ENCODE measurements at places on chromosomes 1 and 21.

GRCh38 chr1:21368515-21369289 is 71.2 kb upstream of the NBPF3 start:
- DNase-seq: peak; percentile 59

- no peak for DNase-seq
Measured at GRCh38 chr1:201098992-201099677, 13.1 kb downstream of the CACNA1S start.

DNA sequence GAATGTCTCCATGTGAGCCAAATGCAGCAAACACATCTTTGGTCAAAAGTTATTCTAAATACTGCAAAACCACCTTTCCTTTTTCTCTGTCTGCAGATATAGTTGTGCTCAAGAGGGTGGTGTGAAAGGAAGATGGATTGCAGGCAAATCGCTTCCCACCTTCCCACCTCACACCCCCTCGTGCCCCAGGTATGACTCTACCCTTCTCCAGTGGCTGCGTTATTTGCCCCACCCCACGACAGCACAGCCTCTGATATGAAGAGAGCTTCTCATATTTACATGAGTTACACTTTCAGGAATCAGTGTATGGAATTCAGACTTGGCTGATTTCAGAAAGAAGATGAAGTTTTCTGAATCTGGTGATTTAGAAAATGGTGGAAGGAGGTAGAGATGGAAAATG is 5.8 kb downstream of the TRIM58 start:
- no peak for DNase-seq

- no peak for DNase-seq
Measured at GRCh38 chr1:221435504-221435904, 306.4 kb downstream of the DUSP10 start.

- DNase-seq: no peak
Measured at GRCh38 chr1:17719874-17720273, 35.3 kb upstream of the ACTL8 start.

- no peak for DNase-seq
Measured at GRCh38 chr1:214074477-214074876, 86.7 kb downstream of the PROX1 start.

- peak; percentile 33 for DNase-seq
Measured at GRCh38 chr1:156662005-156662799, 15.0 kb downstream of the NES start.

- no peak for DNase-seq
Measured at GRCh38 chr1:221072214-221072613, 193.0 kb downstream of the HLX start.

- DNase-seq: no peak
Measured at GRCh38 chr21:34598931-34599400, 15.9 kb downstream of the RCAN1 start.

DNA sequence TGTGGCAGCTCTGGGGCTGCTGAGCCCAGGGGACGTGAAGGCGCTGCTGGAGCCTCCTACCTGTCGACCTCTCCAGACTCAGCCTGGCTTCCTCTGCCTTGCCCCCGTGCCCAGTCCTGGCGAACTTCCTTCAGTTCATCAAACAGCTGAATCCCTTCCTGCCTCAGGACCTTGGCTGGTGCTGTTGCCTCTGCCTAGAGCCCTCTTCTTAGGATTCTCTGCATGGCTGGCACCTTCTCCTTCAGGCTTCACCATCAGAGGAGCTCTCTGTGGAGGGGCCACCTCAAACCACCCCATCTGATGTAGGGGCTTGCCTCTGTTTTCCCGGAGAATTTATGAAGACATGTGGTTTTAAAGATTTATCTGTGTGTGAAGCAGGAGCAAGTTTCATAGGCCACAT is 23.4 kb upstream of the ATF3 start:
- DNase-seq: no peak

- DNase-seq: no peak
Measured at GRCh38 chr1:43786960-43787359, 79.6 kb downstream of the ST3GAL3 start.

- DNase-seq: no peak
Measured at GRCh38 chr21:14376854-14377253, 6.1 kb downstream of the HSPA13 start.

DNA sequence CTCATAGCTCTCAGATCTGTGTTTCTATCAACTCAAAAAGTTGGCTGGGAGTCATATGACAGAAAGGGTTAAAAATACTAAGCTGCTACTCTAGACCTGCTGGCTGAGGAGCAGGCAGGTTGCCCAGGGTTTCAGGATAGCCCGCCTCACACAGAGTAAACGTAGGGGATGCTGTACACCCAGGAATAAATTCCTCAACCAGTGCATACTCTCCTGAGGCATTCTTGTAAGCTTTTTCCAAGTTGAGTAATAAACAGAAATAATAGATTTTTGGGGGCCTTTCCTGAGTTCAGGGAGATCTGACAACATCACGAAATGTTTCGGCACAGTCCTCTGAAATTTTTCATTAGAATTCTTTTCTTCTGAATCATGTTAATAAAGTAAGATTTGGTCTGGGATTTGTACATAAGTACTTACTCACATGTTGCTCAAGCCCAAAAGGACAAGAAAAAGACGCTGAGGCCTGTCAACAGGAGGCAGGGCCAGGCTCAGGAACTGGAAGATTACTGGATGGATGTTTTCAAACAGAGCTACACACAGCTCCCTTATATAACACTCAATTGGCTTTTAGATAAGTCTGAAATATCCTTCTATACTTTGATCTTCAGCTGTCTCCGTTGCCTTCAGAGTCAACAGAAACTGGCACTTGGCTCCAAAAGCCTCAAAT is 41.0 kb downstream of the TGFBR3 start:
- DNase-seq: no peak

DNA sequence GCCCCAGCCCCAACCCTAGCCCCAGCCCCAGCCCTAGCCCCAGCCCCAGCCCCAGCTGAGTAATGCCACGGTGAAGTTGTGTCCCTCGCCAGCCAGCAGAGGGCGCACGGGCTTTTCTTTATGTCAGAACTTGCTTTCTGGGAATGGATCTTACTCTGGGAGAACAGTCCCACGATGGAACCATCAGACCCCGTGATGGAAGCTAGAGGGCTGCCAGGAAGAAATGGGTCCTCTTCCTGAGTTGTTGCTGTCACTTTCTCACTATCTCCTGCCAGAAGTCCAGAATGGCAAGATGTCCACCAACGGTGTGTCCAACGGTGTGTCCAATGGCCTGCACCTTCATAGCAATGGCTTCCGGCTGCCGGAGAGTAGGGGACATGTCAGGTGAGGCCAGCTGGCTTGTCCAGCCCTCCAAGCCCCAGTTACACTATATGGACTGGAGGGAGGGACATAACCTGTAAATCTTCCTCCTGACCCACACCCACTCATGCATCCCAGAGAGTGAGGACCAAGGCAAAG is 25.1 kb upstream of the TMEM222 start:
- DNase-seq: peak; percentile 74

GRCh38 chr1:42949312-42950115 is 9.2 kb downstream of the SLC2A1 start:
- no peak for DNase-seq

DNA sequence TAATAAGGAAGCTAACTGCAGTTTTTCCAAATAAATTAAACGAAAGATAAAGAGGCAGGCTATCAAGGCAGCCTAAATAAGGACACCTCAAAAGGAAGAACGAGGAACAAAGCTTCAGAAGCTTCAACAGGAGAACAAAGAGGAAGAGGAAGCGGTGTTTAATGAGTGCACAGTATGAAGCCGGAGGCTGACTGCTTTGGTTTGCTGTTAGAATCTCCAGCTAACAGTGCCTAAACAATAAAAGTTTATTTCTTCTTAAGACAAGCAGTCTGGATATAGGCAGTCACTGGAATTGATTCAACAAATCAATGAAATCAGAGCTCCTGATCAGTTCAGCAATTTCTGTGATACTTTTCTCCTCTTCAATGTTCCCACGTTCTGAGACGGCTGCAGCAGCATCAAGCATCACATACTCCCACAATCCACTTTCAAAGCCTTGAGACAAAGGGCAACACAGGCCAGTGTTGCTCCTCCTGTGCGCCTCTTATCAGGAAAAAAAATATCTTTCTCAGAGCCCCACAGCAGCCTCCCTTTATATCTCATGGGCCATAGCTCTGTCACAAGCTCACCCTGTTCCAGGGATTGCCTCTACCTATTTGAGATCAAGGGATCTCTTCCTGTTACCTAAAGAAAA is 365.6 kb upstream of the ST6GALNAC5 start:
- peak; percentile 36 for DNase-seq

DNA sequence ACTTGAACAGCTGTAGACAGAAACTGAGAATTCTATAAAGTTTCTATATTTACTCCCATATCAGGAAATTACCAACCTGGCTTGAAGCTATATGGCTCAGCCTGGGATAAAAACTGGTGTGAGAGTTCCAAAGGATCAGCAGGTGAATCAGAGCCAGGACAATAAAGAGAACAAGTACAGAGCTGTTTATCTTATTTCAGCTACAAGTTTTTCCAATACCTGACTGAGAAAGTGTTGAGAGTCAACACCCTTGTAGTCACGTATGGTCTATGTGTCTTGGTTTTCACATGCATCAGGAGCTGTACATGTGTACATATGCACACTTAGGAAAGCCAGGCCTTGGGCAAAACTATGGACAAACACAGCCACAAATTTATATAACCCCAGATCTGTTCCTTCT is 40.7 kb upstream of the CXADR start:
- DNase-seq: no peak

All from NCI-H526 (cell line).